ENCODE measurements at places on chromosomes 4 and X.

- DNase-seq: no peak
These were observed 993.2 kb upstream of the PCDH7 start for GRCh38 chr4:29726938-29727337.

- DNase-seq: no peak
These were observed 460 bp upstream of the GEMIN8 start for GRCh38 chrX:14030174-14030530.

- DNase-seq: peak; percentile 44
These were observed 86.8 kb upstream of the ETNPPL start for GRCh38 chr4:108849611-108850168.

DNA sequence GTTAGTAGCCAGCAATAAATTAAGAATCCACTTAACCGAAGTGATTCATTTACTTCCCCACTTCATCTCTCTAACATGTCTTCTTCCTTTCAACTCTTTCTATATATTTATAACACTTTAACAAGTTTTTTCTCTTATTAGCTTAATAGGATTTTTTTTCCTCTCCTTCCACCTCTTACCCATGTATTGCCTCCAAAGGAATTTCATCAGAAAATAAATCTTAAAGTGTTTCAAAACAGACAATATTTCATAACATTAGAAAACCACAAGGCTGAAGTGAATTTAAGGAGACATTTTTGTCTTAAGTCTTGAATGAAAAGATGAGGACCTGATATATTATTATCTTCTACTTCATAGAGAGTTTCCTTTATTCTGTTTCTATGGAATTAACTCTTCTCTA, 101.5 kb downstream of the PDGFC start:
- DNase-seq: no peak

GRCh38 chr4:52869196-52869595, 7.1 kb downstream of the RASL11B start:
- DNase-seq: no peak

GRCh38 chr4:14883166-14883565, 119.1 kb upstream of the CPEB2 start:
- no peak for DNase-seq

DNA sequence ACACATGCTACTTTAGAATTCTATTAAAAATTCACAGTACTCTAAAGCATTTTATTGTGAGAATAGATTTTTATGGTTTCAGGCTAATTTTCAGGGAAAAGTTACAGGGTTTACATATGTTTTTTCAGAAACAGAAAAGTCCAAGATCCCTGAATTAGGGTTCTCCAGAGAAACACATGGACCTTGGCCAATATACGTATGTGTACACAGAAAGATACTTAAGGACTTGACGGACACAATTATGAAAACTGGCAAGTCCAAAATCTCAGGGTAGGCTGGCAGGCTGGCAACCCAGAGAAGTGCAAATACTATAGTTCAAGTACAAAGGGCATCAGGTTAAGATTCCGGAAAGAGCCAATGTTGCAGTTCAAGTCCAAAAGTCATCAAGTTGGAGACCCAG, 1897.8 kb upstream of the PCDH10 start:
- DNase-seq: no peak

- DNase-seq: no peak
These were observed 7.4 kb downstream of the PPP2R2C start for GRCh38 chr4:6464842-6465588.

DNA sequence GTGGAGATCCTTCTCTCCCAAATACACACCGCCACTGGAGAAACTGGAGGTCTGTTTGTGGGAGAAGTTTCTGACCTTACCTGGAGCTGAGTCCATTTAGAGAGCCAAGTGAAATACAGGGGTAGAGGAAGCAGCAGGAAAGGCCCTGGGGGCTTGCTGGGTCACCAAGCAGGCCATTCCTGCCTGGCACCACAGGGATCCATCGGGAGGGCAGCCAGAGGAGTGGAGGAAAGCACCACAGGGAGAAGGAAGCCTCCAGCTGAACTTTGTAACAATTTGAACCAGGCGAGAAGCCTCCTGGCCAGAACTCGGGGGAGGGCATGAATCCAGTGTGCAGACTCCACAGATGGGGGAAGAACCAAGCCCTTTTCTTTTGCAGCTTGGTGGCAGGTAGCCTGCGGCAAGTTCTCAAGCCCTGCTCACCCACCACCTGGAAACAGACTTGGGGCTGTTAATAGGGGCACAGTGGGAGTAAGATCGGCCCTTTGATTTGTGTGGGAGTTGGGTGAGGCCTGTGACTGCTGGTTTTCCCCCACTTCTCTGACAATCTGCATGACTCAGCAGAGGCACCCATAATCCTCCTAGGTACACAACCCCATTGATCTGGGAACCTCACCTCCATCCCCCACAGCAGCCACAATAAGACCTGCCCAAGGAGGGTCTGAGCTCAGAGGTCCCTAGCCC, 94.6 kb downstream of the IRS4 start:
- no peak for DNase-seq

DNA sequence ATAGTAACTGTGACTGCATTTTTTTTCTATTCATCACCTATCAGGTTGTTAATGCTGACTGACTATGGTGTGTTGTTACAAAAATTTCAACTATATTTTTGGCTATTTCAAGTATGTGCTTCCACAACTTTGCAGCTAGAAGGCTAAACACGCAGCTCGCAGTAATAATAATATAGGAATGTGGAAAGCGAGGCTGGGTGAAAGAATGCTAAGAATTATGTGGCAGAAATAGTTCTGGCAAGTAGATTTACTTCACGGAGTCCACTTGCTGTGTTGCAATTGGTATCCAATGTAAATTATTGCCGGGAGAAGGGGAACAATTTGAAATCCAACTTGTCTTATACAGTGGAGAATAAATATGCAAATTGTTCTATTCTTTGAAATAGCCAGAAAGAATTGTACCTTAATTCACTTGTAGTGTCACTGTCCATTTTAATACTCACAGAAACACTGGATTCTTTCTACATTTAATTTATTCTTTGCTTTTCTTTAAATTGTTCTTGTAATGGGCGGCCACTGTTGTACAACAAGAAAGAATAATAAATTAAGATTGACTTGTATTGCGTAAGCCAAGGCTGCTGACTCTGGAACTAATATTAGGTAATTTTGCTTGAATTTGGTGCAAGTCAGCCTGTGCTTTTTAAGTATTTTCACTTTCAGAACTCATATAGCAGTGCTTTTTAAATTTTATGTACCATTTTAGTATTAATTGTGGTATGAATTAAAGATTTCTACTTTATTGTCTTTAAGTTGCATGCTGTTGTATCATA, 154.9 kb downstream of the FRMPD4 start:
- DNase-seq: no peak

DNA sequence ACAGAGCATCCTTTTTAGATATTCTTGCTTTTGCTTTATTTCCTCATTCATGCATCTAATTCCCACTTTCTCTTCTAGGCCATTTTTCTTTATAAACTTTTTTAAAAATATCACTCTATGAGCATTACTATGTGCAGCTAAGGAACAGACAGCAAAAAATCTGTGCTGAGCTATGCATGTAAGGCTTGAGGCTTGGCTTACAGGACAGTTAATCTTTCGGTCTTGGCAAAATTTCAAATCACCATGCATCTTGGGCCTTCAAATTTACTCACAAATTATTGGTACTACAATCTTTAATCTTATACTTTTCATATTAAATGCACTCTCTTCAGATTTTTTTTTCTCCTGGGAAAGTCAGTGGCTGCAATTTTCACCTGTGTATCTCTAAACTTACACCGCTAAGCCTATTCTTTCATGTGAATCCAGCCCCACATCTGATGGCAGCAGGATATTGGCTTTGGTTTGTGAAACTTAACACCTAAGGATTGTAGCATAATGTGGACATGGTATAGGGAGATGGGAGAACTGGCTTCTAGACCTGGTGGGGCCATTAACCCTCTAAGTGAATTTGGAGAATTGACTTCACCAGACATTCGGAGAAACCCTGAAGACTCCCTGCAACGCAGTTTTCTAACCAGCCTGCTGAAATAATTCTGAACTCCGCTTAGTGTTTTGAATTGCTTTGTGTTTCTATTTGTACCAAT, 278.3 kb downstream of the SPRY1 start:
- no peak for DNase-seq

DNA sequence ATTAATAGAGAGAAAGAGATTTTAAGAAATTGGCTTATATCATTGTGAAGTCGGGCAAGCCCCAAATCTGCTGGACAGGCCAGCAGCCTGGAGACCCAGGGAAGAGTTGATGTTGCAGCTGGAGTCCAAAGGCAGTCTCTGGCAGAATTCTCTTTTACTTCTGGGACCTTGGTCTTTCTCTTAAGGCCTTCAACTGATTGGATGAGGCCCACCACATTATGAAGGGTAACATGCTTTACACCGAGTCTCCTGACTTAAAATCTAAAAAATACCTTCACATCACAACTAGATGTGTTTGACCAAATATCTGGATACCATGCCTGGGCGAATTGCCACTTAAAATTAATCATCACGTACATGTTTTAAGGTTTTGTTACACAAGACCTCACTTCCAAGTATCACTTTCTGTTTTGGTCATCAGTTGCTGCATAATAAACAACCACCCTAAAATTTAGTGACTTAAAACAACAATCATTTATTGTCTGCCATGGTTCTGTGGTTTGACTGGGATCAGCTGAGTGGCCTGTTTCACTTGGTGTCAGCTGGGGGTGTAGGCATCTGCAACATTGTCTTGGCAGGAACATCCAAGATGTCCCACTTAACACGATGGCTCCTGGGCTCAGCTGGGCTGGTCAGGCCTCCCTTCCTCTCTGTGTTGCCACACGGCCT, 3.4 kb downstream of the CD38 start:
- no peak for DNase-seq

- no peak for DNase-seq
These were observed 99.5 kb downstream of the EFHC2 start for GRCh38 chrX:44244008-44244407.

DNA sequence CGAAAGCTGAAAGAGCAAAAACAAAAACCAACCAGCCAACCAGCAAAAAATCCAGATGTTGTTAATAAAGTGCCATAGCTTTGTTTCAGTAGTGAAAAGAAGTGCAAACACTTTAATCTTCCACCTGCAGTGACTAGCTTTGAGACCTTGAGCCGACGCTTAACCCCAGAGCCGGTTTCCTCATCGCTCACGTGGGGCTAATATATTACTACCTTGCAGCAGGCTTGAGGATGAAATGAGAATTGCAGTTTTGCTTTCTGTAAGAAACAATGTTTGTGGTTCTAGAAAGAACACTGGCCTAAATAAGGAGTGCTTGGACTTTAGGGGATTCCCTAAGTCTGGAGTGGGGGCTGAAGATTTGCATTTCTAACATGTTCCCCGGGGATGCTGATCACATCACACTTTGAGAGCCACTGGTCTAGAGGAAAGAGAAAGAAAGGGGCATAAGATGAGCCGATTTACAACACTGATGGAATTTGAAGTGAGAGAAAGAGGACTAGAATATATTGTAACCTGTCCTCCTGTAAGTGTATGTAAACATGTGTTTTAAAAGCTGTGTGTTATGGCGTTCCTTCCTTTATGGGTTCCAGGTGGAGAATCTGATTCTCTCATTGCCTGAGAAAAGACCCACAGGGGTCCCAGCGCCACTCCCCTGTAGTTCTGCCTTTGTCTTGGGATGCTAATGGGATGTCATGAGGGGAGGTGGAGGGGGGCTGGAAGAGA, 1.4 kb downstream of the FGF2 start:
- DNase-seq: no peak

- no peak for DNase-seq
These were observed 10.9 kb upstream of the UVSSA start for GRCh38 chr4:1336088-1336491.

DNA sequence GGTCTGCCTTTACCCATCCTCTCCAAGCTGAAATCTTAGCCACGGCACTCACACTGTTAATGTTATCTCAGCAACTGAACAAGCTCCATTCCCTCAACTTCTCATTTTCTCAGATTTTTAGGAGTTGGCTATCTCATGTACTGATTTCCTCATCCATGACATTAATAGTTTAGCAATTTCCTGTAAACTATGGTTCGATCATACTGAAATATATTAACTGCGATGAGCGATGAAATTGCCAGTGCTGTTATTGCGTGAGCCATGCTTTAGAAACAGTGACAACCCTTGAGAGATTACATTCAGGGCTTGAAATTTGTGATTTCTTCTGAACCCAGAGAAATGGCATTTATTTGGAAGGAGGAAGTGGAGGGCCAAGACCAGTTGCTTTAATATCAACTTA, 223.7 kb downstream of the GPAT3 start:
- DNase-seq: no peak
